ENCODE measurements at places on chromosomes 16 and 17. TPM values are rescaled to one million over a fixed set of nuclear protein-coding genes. Genes with fewer than 3 reads are reported as not detected.

The NEK8 gene
- 26.1 TPM for polyA plus RNA-seq

The ERAL1 gene
- polyA plus RNA-seq: 44.9 TPM

The UTP4 gene
- polyA plus RNA-seq: 61.6 TPM

The TBX2 gene
- polyA plus RNA-seq: not detected

The SLFN13 gene
- 4.3 TPM for polyA plus RNA-seq

The KRT24 gene
- polyA plus RNA-seq: not detected

The CRYBA1 gene
- polyA plus RNA-seq: not detected

The TBC1D28 gene
- polyA plus RNA-seq: not detected

The EPOP gene
- not detected for polyA plus RNA-seq

The COG1 gene
- 19.9 TPM for polyA plus RNA-seq

The LGALS9B gene
- polyA plus RNA-seq: not detected

The RAB37 gene
- polyA plus RNA-seq: 55.2 TPM

The TMEM107 gene
- polyA plus RNA-seq: 36.0 TPM

The SMIM5 gene
- 0.93 TPM for polyA plus RNA-seq

The IGF2BP1 gene
- not detected for polyA plus RNA-seq

The ARHGAP44 gene
- polyA plus RNA-seq: 0.07 TPM

The DNAAF1 gene
- polyA plus RNA-seq: not detected

Measured in naive B cell (primary cell).